ENCODE measurements at places on chromosomes 1 and 21. TPM values are rescaled to one million over a fixed set of nuclear protein-coding genes. Genes with fewer than 3 reads are reported as not detected.

DNA sequence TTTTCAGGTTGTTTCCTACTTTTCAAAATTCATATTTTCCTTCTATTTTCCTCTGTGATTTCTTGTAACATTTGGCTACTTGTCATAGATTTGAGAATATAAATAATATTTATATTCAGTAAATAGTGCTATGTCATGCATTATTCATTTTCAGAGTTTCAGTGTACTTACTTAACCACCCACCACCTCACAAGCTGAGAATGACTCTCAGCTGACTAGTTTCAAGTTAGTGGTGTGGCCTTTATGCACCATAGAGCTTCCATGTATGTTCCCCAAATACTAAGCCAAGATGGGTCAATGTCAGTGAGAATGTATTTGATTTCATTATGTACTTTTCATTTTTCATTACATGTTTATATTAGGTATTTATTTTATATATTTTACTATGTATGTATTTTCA lies 56.9 kb upstream of the RGS1 start:
- DNase-seq, result no peak

DNA sequence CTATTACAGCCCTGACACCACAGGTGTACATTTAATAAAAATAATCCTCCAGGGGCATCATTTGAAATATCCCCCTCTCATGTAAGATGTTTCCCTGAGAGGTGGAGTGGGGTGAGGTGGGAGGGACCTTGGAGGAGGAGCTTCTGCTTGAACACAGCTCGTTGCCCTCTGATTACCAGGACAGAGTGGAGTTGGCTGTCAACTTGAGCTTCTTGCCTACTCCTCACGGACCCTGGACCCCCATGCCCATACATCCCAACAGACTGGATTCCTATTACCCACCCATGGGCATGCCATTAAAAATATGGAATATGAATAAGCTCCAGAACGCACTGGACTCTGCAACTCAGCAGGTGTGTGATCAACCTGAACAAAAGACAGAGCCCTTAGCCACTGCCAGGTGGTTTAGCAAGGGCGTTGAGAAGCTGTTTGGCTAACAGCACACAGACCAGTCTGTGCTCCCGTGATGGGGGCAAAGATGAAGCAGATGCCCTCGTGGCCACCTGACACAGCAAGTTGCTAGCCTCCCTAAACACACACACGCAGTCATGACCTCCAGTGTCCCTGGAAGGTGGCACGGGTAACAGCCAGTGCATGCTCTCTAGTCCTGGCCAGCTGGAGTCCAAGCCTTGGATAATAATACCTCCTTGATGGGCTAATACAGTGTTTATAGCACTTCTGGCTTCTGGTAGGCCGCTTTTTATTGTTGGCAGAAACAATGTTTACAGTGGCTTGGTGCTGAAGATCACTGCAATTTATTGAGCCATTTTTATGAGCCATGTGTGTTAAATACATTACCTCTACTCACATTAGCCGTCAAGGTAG lies 155.0 kb downstream of the TOMM20 start:
- no peak for DNase-seq

DNA sequence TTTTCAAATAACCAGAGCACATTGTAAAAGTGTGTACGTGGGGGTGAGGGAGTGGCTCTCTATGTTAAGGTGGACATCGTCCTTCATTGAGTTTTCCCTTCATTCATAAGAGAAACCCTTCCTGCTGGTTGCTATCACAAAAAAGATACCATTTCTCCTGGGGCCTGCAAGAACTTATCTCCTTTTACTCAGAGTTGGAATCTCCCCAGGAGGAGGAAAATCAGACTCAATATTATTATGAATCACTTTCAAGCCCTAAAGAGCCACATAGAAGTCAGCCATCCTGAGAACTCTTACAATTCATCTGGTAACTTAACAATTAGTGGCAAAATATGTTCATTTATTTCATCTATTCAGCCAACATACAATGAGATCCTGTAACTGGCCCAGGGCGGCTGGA lies 27.1 kb upstream of the TGFBR3 start:
- no peak for DNase-seq

- DNase-seq, result no peak
These were observed 25.5 kb upstream of the CREG1 start for GRCh38 chr1:167578939-167579521.

DNA sequence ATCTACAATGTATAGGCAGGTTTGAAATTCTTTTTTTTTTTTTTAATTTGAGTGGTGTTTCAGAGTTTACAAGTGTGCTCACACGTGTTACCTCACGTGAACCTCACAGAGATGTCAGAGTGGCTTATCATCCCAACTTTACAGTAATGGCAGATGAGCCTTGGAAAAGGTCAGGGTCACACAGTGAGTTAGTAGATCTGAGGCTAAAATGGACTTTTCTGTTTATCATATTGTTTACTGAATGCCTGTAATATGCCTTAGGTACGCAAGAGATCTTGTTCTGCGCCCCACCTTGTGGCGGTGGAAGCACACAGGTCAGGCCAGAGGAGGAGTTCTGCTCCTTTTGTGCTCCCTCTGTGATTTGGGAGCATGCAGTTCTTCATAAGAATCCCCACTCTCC lies 80.0 kb downstream of the DYRK1A start:
- no peak for DNase-seq

GRCh38 chr1:145977486-145978470 lies 13.3 kb downstream of the POLR3GL start:
- peak; percentile 85 for DNase-seq

DNA sequence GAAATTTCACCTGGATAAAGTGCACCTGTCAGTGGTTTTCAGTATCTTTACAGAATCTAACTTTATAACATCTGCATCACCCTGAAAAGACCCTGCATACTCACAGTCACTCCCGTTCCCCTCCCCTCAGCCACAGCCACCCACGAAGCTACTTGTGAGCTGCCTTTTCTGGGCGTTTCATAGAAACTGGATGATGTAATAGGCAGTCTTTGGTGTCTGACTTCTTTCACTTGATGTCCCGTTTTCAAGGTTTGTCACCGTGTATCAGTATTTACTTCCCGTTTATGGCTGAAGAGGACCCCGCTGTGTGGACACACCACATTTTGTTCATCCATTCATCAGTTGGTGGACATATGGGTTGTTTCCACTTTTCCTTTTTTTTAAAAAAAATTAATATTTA lies 47.8 kb upstream of the LRRC3 start:
- DNase-seq, result no peak

DNA sequence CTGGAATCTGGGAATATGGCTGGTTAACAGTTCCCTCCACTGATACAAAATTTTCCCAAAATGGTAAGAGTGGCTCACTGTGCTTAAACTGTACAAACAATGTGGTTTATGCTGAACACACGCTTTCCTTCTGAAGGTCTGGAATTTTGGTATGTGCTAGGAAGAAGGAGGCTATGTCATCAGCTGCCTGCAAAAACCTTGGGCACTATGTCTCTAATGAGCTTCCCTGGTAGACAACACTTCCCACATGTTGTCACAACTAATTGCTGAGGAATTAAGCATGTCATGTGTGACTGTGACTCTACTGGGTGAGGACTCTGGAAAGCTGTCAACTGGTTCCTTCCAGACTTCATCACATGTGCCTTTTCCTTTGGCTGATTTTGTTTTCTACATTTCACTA lies 29.2 kb downstream of the IPP start:
- DNase-seq, result no peak

- DNase-seq, result peak; percentile 87
These were observed 34.1 kb upstream of the BTG2 start for GRCh38 chr1:203271018-203271743.

GRCh38 chr21:29237110-29238052 lies 61.3 kb upstream of the BACH1 start:
- no peak for DNase-seq

DNA sequence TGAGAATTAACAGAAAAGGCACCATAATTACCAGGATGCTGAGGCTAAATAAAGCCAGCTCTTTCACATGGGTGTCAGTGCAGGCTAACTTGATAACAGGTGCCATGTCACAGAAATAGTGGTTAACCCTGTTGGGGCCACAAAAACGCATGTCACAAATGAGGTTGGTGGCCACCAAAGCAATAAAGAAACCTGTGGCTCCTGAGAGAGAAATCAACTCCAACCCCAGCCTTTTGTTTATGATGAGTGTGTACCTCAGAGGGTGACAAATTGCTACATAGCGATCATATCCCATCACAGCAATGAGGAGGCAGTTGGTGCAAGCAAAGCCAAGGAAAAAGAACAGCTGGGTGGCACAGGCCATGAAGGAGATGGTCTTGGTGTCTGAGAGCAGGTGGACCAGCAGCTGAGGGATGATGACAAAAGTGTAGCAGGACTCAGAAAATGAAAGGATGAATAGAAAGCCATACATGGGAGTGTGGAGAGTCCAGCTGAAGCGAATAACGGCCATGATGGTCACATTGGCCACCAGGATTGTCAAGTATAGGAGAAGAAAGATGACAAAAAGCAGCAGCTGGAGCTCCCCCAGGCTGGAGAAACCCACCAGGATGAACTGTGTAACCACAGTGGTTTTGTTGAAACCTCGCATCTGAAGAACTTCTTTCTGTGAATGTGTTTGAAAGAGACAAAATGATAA lies at the start of gene OR10T2:
TSS of gene OR10T2 (minus strand) at position 649 of the 697 bp plus-strand sequence. CDS start at position 649, 0 bp downstream.
- no peak for DNase-seq

DNA sequence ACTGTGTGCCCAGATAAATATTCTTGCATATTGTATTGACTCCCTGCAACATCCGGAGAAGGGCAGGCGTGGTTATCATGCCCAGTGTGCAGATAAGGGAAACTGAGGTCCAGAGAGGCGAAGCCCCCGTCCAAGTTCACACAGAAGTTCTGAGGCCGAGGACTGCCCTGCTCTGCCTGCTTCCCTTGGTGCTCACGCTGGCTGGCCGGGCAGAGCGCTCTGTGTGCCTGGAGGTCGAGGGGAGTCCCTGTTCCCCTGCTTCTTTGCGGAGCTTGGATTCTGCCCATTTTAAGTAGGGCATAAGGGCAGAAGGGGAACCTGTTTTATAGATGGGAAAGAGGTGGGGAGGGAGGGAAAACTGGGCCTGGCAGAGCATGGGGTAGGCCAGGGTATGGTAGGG lies 92.8 kb upstream of the ACTL8 start:
- no peak for DNase-seq

DNA sequence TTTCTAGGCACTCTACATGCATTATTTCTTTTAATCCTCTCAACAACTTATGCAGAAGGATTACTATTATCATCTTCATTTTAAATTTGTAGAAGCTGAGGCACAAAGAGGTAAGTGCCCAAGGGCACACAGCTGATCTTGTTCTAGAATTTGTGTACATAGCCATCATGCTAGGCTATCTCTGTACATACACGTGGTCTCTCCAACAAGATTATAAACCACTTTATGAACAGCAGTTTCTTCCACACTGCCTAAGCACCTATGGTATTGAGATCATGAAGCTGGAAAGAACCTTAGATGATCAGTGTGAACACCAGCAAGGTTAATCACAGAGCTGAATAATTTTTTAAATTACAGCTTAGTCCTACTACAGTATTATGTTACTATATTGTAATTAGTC lies 28.9 kb downstream of the UCHL5 start:
- no peak for DNase-seq

DNA sequence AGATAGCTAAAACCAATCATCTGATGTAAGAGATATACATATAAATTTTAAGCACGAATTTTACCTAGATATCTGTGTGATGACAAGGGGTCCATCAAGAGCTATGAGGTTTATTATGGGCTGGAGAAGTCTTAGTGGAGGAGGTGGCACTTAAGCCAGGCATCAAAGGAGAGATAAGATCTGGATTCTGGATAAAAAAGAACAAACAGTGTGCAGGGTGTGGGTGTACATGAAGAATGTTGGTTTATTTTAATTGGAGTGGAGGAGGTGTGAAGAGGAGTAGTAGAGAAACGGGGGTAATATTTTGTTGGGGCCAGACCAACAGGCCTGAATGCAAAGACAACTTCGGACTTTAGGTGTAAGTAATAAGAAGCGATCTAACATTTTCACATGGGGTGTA lies 80.6 kb downstream of the TM2D1 start:
- no peak for DNase-seq

GRCh38 chr1:224042557-224043118 lies 71.3 kb upstream of the FBXO28 start:
- DNase-seq, result no peak

DNA sequence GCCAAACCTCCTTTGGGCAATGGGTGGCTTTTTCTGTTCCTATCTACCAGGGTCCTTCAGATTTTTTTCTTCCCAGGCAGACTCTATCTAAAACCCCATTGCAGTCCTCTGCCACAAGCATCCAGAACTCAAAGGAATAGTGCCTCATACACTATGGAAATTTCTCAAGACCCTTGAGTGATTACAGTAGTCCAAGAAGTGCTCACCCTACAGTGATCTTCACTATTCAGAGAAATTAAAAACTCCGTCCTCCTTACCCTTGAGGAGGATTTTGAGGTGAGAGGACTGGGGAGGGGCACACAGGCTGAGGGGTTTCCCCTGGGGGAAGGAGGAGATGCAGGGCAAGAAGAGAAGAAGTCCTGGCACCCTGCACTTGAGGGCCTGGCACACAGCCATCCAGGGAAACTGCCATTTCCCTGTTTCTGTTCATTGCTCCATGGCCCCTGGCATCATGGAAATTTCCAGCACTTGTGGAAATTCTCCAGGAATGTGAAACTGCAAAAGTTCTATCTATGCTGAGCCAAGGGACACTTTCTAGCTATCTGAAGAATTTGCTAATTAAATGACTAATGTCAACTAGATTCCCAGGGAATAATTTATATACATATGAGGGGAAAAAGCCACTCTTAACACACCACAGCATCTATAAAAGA lies 102.5 kb upstream of the ATP1B1 start:
- no peak for DNase-seq

- no peak for DNase-seq
These were observed 21.0 kb downstream of the SDE2 start for GRCh38 chr1:225977937-225978748.

GRCh38 chr1:118949315-118949714 lies 38.8 kb downstream of the TBX15 start:
- DNase-seq, result no peak

Gene KRTAP21-2
- not detected for total RNA-seq

Gene DEPDC1
- 28.2 TPM for total RNA-seq

Gene FMO5
- total RNA-seq, result 0.72 TPM

Gene AMPD1
- total RNA-seq, result not detected
